ENCODE measurements at places on chromosomes 5 and 9.

- no peak for DNase-seq
These were observed 30.7 kb upstream of the VCAN start for GRCh38 chr5:83440826-83441225.

- DNase-seq, result no peak
These were observed 4.8 kb upstream of the NRARP start for GRCh38 chr9:137306850-137307254.

DNA sequence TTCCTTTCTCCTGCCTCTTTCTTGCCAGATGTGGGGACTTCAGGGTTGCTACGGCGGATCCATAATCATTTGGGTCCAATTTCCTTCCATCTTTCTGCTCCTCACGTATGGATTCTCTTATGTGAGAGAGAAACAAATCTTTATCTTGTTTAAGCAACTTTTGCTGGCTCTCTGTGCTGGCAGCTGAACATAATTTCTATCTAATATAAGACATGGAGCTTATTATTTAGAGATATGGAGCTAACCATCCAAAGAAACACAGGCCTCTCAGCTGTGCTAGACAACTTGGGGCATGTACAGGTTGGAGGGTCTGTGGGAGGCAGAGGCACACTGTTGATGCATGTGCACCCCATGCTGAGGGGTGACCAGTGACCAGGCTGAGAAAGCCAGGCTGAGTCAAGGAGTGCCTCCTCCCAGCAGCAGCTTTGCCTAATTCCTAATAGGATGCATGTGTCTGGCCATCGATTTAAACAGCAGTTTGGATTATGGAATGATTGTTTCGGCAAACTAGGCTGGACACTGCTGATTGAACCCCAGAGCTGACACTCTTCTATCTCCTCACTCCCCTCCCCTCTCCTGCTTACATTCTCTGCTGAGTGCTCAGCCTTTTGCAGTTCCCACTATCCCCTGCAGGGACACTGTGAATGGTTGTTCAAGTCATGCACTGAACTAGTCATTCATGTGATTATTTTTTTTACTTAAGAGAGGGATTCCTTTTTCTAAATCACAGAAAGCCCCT lies 195.8 kb downstream of the ERCC6L2 start:
- DNase-seq, result no peak

- no peak for DNase-seq
These were observed 28.1 kb upstream of the CETN3 start for GRCh38 chr5:90437663-90438062.

- DNase-seq, result no peak
These were observed 1238.0 kb upstream of the NUDT12 start for GRCh38 chr5:104800440-104801048.

- no peak for DNase-seq
These were observed 88.0 kb downstream of the PLPP1 start for GRCh38 chr5:55446640-55447351.

DNA sequence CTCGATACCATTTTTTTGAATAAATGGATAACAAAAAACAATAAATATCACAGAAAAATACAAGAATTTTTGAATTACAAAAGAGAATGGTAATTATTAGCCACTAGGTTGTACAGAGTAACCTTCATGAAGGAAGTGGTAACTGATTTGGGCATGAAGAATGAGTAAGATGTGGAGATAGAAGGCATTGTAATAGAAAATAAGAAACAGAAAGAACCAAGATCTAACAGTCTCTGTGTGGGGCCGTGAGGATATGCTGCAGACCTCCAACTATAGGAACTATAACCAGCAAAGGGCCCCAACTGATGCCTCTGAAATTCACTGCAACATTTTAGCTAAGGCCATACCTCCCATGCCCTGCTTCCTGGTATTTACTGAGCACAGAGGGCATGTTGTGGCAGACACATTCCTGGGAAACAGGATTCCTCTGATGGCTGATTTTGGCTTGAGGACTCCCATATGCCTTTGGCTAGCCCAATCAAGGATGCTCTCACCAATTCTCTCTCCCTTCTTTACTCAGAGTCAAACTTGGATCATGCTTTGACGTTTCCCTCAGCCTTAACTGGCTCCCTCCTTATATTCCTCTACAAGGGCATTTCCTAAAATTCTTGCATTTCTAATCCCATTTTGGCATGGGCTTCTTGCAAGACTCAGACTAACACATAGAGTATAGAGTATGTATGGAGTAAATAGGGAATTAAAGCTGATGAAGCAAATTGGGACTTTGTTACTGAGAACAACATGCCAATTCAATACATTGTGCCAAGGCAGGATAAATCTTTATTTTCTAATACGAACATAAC lies 208.9 kb downstream of the PDE4D start:
- DNase-seq, result no peak

DNA sequence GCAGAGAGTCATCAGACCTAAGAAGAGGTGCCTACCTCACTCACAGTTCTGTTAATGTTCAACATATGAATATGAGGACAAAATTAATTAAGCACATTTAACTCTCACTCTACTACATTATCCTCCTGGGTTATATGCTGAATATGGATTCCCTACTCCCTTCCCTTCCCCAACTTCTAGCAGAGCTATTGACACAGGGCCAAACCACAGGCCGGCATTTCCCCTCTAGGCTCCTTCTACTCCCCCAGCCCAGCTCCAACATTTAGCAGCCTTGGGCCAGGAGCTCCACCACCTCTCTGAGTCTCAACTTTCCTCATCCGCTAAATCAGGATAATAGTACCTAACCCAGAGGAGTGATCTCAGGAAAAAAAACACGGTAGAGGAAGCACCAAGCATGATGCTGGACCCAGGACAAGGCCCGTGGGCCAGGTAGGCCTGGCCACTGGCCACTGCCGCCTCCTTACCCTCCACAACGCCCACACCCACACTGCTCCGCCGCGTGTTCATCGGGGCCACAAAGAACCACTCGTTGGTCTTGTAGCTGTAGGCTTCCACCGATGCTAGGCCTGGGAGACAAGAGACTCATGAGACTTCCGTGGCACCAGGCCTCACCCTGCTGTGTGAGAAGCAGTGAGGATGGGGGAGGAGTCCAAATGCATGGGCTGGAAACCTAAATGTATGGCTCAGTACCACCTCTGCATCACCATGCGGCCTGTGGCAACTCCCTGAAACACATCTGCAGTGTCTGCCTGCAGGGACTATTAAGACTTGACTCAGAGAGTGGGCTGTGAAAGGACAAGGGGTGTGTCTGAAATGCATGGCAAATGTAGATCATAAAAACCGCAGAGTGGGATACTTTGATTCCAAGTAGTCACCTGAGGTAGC lies 98.8 kb downstream of the KLHL3 start:
- DNase-seq, result no peak
